Heart right ventricle (tissue), 16 donors: ENCODE measurements at places on chromosomes 1 and 21. TPM values are rescaled to one million over a fixed set of nuclear protein-coding genes. Genes with fewer than 3 reads are reported as not detected.

BSND gene
- not detected for polyA plus RNA-seq

CFAP107 gene
- polyA plus RNA-seq: not detected

CELA3A gene
- polyA plus RNA-seq: 0.58 TPM

C1orf185 gene
- polyA plus RNA-seq: not detected

GRCh38 chr1:16189003-16189402 lies 23.4 kb downstream of the ARHGEF19 start:
- H3K4me3 ChIP-seq: no peak overlapping the region
- H3K4me1 ChIP-seq: peaks cover 8% of the 10 kb centered on the region
- no peak overlapping the region for H3K27ac ChIP-seq

DNA sequence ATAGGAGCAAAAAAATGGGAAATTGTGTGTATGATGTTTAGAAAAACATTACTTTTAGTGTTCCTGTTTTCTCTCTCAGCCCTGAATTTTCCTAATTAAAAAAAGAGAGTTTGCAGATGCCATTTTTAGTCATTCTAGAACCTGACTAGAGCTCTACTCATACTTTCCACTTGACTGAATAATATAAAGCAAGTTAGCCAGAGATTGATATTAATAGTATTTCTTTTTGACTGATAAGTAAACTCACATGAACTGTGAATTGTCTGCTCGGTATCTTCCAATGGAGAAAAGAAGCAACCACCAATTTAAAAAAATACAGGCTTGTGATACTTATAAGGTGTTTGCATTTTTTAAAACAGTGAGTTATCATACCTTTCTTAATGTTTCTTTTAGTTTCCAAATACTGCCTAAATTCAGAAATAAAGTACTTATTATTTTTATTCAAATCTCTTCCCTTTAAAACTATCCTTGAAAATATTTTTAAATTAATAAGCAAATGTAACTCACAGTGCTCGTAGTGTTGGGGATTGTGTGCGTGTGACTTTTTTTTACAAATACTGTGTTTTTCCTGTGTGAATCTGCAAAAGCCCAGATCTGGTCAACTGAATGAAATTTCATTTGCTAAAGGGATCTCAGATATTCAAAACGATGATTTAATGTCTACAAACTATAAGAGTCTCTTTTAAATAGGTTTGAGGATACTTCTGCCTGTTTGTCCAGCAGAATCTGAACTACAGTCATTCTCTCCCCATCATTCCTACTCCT lies 9.8 kb downstream of the RAP1A start:
- no peaks in the 10 kb centered on the region for H3K36me3 ChIP-seq
- DNase-seq: no peak
- peak overlapping the region; percentile 5 for H3K27ac ChIP-seq
- H3K4me3 ChIP-seq: no peak overlapping the region
- no peaks in the 10 kb centered on the region for H3K27me3 ChIP-seq

DNA sequence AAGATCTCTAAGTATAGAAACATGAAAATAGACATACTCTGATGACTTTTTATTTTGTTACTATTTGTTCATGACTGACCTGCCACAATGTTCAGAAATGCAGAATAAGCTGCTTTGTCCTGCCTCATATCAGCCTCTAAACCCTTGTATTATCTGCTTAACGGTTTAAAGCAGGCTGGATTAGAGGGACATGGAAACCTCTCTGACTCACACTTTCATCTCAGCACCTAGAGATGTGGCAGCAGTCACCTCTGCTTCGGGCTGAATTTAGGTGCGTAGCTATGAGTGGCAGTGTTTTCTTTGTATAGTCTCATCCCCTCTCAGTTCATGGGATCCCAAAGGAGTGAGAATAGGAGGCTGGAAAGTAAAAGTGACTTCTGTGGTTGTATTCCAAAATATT lies 255.4 kb downstream of the RGS7 start:
- no peaks in the 10 kb centered on the region for H3K27me3 ChIP-seq
- H3K27ac ChIP-seq: no peak overlapping the region
- H3K4me1 ChIP-seq: no peaks in the 10 kb centered on the region
- no peak overlapping the region for H3K4me3 ChIP-seq
- H3K36me3 ChIP-seq: no peaks in the 10 kb centered on the region
- no peak for DNase-seq

DNA sequence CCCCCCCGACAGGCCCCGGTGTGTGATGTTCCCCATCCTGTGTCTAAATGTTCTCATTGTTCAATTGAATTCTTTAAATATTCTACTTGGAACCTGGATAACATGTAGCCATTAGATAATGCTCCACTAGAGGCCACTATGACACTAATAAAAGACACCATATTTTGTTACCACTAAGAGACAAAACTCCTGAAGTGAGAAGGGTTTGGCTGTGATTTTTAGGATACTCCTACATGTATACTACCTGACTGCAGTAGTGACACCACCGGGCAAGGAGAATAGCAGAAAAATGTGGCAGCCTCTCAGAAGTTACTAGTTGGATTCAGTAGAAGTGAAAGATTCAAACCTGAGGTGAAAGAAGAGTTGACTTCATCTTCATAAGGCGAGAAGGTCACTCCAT lies 36.0 kb downstream of the F5 start:
- no peak for DNase-seq
- no peak overlapping the region for H3K4me3 ChIP-seq
- H3K27ac ChIP-seq: no peak overlapping the region
- no peaks in the 10 kb centered on the region for H3K27me3 ChIP-seq
- H3K4me1 ChIP-seq: no peaks in the 10 kb centered on the region
- H3K36me3 ChIP-seq: no peaks in the 10 kb centered on the region

- H3K36me3 ChIP-seq: no peaks in the 10 kb centered on the region
- peaks cover 2% of the 10 kb centered on the region for H3K4me1 ChIP-seq
- H3K27me3 ChIP-seq: no peaks in the 10 kb centered on the region
- DNase-seq: no peak
- H3K4me3 ChIP-seq: no peak overlapping the region
- no peak overlapping the region for H3K27ac ChIP-seq
These were observed 33.1 kb upstream of the VPS26C start for GRCh38 chr21:37300114-37300751.

- no peaks in the 10 kb centered on the region for H3K4me1 ChIP-seq
- H3K27me3 ChIP-seq: peaks cover 61% of the 10 kb centered on the region
- no peak overlapping the region for H3K4me3 ChIP-seq
These were observed 617.3 kb downstream of the MATN1 start for GRCh38 chr1:30106125-30106524.

DNA sequence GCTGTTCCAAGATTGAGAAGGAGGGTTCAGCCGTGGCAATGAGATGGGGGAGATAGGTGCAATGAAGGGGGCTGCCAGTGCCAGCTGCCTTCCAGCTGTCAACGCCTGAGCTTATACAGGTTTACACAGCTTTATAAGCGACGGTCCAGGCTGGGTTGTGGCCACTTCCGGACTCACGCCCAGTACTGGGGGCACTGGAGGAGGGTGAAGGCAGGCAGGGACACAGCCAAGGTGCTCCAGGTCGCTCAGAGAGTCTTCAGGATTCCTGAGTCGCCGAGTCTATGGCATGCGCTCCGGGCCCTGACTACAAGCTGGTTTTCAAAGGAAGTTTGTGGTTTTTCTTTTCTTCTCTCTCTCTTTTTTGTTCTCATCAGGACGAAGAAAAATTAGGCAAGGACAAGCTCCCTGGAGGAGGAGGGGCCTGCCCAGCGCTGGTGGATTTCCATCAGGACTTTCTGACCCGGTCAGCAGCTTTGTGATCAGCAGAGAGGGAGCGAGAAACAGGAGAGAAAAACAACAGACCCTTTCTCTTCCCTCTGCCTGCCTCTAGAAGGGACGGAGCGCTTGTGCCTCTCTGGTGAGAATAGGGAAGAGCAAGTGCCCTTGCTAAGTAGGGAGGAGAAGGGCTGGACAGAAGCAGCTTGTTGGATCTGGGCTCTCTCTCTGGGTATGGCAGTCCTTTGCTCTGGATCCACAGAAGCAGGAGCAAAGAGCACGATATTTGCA lies at the start of gene MINDY1:
MINDY1 (minus strand) TSS at position 576 of the 726 bp plus-strand sequence. CDS start 4,285 bp downstream, outside the sequence.
- no peaks in the 10 kb centered on the region for H3K27me3 ChIP-seq
- H3K36me3 ChIP-seq: peaks cover 2% of the 10 kb centered on the region
- H3K4me3 ChIP-seq: peak within 1 kb of the TSS; percentile 80
- H3K27ac ChIP-seq: peak within 1 kb of the TSS; percentile 96
- peaks cover 88% of the 10 kb centered on the region for H3K4me1 ChIP-seq
- DNase-seq: peak; percentile 52

DNA sequence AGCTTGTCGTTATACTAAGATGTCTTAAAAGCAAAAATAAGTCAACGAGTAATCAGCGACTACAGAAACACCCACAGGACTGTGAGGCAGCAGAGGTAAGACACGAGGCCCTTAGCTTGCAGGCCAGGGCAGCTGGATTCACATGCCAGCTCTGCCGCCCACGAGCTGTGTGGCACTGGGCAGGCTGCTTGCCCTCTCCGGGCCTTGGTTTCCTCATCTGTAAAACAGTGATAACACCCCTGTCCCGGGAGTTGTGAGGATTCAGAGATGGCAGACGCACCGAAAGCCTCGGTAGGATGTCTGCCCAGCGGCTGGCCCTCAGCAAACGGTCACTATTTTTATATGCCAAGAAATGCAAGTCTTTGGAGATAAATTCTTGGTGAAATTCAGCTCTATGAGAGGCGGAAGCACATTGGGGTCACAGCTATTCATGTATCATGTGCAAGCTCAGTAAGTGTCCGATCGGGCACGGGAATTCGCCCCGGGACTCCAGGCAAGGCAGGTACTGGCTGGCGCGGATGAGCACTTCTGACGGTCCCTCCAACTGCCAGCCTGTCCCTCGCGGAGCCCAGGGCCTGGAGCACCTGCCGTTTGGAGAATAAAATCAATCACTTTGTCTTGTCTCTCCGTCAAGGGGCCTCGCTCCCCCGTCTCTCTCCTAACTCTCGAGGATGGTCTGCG lies 1.1 kb downstream of the C2CD2 start:
- peaks cover 5% of the 10 kb centered on the region for H3K36me3 ChIP-seq
- no peak for DNase-seq
- peaks cover 33% of the 10 kb centered on the region for H3K4me1 ChIP-seq
- H3K27ac ChIP-seq: no peak overlapping the region
- peak overlapping the region; percentile 91 for H3K4me3 ChIP-seq
- H3K27me3 ChIP-seq: no peaks in the 10 kb centered on the region

DNA sequence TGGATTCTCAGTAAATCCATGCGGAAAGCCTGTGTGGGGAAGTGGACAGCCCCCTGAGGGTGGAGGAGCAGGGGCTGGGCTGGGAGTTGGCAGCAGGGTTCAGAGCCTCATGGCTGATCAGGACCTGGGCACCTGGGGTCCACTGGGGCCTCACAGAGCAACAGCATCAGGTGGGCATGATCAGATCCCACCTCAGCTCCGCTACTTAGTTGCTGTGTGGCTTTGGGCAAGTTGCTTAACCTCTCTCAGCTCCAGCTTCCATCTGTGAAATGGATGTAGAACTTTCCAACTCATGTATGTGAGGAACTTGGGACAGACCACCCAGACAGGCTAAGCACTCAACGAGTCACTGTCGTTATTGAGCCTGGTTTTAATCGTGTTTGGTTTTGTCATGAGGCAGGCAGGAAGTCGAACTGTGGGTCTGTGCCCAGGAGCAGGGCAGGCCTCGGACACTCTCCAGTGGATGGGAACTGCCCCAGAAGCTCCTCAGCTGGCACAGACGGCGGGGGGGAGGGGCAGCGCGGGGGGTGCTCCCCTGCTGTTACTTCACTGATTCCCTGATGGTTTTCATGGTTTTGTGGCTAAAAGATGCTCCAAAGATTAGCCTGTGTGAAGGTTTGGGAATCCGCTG lies 155.8 kb upstream of the TMEM51 start:
- H3K4me1 ChIP-seq: peaks cover 6% of the 10 kb centered on the region
- no peak overlapping the region for H3K27ac ChIP-seq
- no peak for DNase-seq
- no peak overlapping the region for H3K4me3 ChIP-seq
- H3K36me3 ChIP-seq: no peaks in the 10 kb centered on the region

- no peaks in the 10 kb centered on the region for H3K36me3 ChIP-seq
- no peaks in the 10 kb centered on the region for H3K4me1 ChIP-seq
- no peak for DNase-seq
- H3K4me3 ChIP-seq: no peak overlapping the region
These were observed 11.7 kb downstream of the CHIA start for GRCh38 chr1:111302374-111302773.

- H3K27me3 ChIP-seq: no peaks in the 10 kb centered on the region
- no peak for DNase-seq
- no peaks in the 10 kb centered on the region for H3K36me3 ChIP-seq
- no peak overlapping the region for H3K4me3 ChIP-seq
- H3K27ac ChIP-seq: no peak overlapping the region
These were observed 27.0 kb downstream of the ANKRD13C start for GRCh38 chr1:70327306-70328076.

GRCh38 chr1:52662645-52663313 lies 29.8 kb downstream of the SHISAL2A start:
- DNase-seq: no peak
- no peaks in the 10 kb centered on the region for H3K4me1 ChIP-seq
- H3K4me3 ChIP-seq: no peak overlapping the region
- no peaks in the 10 kb centered on the region for H3K27me3 ChIP-seq
- no peaks in the 10 kb centered on the region for H3K36me3 ChIP-seq

DNA sequence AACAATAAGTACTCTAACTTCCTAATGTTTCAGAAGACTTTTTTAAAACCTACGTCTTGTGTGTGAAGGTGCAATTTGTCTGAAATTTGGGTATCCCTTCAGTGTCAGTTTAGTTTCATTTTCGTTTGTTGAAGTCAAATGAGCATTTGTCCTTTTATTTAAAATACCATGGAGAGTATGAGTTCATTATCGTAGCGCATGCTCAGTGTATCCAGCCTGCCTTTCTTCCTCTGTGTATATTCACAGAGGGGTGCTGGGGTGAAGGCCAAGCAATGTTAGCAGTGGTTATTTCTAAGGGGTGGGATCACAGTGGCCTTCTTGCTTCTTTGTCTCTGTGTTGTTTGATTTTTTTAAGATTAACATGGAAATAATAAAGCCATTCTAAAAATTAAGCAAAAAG lies 43.2 kb downstream of the CNN3 start:
- no peaks in the 10 kb centered on the region for H3K36me3 ChIP-seq
- peak overlapping the region; percentile 38 for H3K27ac ChIP-seq
- peaks cover 11% of the 10 kb centered on the region for H3K4me1 ChIP-seq
- H3K27me3 ChIP-seq: no peaks in the 10 kb centered on the region

DNA sequence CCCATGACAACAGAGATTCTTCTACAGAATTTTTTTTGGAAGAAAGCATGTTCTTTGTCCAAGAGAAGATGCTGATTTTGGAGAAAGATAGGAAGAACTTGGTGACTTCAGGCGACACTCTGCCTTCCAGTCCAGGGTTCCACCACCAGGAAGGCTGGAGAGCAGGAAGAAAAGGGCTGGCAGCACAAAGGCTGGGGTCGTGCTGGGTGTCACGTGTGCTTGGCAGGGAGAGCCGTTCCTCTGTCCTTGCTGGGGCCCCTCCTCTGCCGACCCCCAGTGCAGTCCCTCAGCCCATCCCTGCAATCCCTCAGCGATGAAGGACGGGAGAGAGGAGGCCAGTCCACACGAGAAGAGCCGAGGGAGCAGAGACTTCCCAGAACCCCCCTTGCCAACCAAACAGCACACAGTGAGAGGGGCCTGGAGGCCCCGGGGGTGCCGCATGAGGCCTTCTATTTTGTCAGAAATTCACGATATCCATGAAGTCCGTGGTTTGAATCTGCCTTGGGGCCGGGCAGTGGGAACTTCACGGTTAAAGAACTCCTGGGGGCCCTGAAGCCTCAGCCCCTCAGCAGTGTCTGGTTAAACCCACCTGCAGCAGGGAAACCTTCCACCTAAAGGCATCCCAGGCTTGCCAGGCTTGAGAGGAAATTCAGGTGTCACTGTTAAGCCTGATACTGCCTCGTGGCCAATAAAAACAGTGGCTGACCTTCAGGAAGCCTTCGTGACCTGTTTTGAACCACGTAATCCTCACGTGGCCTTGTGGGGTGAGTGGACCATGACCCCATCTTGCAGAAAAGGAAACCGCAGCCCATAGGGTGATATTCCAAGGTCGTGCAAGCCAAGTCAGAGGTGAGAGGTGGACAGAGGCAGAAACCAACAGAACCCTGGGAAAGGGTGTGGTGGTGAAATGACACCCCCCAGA lies 3.4 kb downstream of the KRTAP10-12 start:
- H3K36me3 ChIP-seq: no peaks in the 10 kb centered on the region
- peaks cover 91% of the 10 kb centered on the region for H3K27me3 ChIP-seq
- H3K4me3 ChIP-seq: no peak overlapping the region
- no peaks in the 10 kb centered on the region for H3K4me1 ChIP-seq
- no peak for DNase-seq
- H3K27ac ChIP-seq: no peak overlapping the region
